Muscle of back (tissue), 13 donors: ENCODE measurements at places on chromosomes 6 and 20.

DNA sequence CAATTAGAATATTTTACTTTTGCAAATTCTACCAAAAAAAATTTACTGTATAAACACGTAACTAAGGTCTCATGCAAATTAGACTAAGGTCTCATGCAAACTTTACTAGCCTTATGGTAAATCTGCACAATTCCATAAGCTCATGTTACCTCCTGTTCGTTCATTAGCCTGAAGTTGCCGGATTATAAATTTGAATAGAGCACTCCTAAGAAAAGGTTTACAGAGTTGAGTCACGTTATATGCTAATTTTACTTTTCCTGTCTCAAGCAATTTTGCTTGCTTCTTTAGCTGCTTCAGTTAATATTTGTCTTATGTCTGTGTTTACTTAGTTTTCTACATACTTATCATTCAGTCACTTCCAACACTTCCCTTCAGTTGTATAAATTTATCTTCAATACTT lies 1434.0 kb upstream of the EYS start:
- DNase-seq: no peak

- peak; percentile 46 for DNase-seq
These were observed 10.2 kb downstream of the FOXC1 start for GRCh38 chr6:1619673-1620503.

DNA sequence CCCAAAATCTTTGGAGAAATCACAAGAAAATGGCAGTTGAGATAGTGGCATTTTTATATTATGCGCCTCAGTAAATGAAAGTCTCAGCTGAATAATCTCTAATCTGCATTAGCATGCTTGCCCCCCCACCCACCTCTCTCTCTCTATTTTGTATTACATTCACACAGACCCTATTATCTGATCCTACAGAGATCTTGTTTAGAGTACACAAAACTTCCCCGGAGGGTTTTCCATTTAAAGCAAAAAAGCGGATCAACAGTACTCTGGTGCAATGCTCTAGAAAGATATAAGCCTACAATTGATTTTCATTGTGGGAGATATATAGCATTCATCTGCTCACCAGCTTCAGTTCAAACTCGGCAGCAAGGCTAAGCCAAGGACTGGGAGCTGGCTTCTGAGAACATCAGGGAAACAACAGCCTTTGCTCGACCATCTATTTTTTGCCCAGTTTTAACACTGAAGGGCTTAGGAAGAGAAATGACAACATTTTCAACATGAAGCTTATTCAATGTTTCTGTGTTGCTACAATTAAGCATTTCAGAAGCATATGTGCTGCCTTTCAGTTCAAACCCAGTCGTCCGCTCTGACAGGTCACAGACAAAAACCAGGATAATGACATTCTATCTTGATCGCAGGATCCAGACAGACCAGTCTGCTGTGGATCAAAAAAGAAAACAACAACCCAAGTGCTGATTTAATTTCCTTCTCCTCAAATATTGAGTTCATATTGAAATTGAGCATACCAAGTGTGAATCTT lies 137.6 kb upstream of the ATXN1 start:
- no peak for DNase-seq

DNA sequence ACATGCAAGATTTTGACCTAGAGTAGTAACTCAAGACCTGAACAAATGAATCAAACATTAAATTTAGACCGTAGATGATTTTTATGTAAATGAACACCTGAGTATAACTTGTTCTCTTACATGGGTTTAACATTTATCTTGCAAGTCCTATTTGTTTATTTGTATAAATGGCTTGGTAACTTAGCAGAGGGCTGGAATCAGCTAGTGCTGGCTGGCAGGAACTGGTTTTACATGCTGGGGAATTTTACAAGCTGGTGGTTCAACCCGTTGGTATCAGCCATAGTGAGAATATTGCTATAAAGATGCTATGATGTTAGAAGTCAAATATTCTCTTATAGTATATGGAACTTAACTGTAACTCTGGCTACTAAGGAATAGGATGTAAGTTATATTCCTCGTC lies 8.9 kb downstream of the SLC22A2 start:
- no peak for DNase-seq

DNA sequence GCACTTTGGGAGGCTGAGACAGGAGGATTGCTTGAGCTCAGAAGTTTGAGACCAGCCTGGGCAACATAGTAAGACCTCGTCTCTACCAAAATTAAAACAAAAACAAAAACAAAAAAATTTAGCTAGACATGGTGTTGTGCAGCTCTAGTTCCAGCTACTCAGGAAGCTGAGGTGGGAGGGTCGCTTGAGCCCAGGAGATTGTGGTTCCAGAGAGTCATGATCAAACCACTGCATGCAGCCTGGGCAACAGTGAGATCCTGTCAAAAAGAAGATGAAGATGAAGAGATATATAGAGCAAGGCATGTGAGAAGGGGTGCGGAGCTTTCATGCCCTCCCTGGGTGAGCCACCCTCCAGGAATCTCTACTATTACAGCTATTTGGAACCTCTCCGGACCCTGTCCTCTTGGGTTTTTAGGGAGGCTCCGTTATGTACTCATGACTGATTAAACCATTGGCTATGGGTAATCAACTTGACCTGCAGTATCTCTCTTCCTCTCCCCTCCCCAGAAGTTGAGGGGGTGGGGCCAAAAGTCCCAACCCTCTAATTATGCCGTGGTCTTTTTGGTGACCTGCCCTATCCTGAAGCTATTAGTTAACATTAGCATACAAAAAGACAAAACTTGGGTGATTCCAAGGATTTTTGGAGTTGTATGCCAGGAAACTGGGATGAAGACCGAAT lies 9.0 kb downstream of the POLH start:
- no peak for DNase-seq

DNA sequence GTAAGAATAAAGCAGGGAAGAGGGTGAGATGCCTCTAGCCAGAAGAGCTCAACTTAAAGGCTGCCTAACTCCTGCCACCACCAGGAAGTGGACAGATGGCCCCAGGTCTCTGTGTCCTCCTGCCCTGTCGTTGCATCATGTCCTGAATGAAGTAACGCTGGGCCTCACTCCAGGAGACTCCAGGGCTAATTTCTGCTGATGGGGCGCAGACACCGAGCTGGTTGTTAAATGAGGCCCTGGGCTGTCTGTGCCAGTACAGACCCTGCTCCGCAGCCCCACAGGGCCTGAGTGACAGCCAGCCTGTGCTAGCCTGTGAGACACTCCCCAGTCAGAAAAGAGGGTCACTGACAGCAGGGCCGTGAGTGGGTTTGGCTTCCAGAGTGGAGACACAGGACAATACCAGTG lies 6.5 kb downstream of the IP6K3 start:
- DNase-seq: no peak

DNA sequence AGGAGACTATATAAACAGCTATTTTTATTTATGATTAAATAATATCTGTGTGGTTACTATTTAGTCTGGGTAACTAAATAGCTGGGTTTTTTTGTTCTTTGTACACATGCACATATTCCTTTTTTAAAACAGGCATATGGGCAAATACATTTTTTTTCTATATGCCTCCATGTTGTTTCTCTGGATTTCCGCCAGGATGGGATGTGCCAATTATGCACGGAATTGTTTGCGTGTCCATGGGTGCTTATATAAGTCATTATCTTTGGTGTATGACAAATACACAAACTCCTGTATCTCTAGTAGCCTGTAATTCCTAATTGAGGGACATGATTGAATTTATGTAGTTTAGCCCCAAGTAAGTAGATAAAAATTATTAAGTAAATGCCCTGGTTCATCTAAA lies 226.9 kb downstream of the BCKDHB start:
- no peak for DNase-seq

- DNase-seq: no peak
These were observed 1091.1 kb upstream of the GJE1 start for GRCh38 chr6:141041596-141042087.

GRCh38 chr20:34530342-34530741 lies 14.1 kb downstream of the DYNLRB1 start:
- DNase-seq: no peak

- DNase-seq: no peak
These were observed 156.4 kb downstream of the CD83 start for GRCh38 chr6:14274016-14274415.

DNA sequence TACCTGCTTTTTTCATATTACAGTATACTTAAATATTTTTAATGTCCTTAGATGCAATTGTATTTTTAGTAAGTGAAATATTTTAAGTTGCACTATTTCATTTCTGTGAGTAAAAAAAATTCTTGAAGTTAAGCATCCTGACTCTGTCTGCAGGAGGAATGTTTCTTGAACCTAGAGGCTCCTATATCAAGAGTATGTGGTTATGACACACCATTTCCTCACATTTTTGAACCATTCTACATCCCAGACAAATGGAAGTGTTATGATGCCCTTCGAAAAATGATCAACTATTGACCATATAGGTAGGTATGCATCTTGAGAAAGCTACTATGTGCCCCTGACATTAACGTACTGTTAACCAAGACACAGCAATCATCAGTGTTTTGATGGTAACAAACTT lies 237.0 kb downstream of the BCKDHB start:
- no peak for DNase-seq

DNA sequence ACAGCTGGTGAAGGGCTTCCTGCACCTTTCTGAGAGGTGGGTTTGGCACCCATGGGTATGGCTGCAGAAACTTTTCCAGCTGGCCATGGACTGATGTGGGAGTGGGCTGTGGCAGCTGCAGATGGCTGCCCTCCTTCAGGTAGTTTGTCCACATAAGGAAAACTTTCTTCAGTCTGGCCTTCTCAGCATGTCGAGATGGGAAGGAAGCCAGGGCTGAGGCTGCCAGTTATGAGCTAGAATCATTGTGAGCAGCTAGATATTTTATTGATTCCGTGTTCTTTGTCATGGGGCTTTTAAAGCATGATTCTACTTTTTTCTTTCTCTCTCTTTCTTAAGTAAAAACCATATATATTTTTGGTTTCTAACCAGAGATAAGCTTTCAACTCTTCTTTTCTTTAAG lies 16.6 kb downstream of the NKX2-4 start:
- DNase-seq: no peak

DNA sequence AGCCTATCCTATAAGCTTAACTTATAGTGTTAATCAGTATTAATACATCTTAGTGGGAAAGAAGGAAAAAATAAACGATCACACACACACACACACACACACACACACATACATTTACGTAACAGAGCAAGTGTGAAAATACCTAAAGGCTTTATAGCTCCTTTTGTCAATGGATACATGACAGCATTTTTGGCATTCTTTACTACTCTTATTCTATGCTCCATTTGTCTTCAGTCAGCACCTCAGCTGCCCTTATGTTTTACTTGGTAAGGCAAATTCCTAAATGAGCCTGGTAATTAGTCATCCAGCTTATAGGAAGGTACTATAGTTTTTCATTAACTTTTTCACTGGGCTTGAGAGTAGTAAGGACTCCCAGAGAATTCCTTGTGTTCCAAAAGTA lies 25.1 kb upstream of the SLC17A3 start:
- no peak for DNase-seq

GRCh38 chr6:126600258-126600916 lies 260.5 kb downstream of the CENPW start:
- no peak for DNase-seq

- DNase-seq: no peak
These were observed 30.5 kb downstream of the CNKSR3 start for GRCh38 chr6:154479771-154480639.

DNA sequence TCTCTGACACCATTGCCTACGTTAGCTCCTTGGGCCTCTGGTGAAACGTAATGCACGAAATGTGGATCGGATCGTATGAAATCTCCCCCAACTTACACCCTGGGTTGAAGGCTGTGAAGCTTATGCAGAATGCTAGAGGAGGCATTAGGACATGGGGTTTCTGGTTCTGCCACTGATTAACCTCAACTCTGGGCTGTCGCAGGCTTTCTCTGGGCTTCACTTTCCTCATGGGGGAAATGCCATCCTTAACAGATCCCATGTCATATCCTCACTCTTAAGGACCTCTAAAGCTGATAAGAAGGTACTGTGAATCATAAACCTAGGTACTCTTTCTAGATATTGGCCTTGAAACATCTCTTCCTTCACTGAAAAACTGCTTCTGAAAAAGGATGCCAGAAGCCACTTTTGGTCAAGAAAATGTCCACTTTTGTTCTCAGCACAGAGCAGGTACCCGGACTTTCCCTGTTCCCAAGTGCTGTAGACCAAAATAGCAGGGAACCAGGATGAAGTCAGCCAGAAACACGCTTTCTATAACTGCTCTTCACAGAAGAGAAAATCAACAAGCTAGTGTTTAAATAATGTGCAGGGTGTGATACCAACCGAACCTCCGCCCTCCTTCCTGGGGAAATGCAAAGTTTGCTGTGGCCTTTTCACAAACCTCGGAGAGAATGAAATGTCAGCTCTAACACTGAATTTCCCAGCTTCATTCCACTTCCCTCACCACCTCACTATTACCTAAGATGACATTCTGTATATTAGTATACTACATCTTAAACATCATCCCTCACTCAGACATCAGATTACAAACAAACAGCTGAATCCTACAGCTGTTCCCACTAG lies 118.9 kb downstream of the BACH2 start:
- no peak for DNase-seq

DNA sequence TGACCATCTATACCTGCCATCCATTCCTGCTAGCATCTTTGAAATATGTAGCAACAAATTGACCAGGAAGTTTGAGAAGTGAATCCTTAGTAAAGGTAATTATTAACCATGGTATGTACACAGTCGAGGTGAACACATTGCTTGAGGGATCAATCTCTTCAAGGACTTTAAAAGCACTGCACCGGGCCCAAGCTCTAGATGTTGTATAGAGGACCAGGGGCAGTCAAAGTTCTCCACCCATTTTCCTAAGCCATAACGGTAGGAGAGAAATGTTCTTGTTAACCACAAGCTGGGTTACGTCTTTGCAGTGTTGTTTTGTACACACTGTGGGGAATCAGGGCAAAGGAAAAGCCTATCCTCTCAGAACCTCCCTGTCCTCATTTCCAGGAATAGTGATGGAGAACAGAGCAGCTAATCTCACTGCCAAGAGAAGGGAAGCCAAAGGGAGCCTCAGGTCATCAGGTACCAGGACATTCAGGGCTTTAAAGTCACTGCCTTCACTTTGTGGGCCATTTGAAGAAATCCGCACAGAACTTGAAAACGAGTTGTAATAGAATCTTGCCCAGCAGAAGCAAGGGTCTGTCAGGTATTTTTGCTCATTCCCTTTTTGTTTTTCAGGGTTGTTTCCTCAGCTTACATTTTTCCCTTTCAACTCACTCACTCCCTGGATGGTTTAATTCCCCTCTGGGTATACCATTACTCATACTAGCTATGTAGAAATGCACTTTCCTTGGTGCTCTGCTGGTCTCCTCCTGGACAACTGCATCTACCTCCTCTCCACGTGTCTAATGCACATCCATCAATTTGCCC lies 5.3 kb upstream of the PM20D2 start:
- DNase-seq: no peak

- no peak for DNase-seq
These were observed 53.8 kb downstream of the PKIB start for GRCh38 chr6:122663981-122664380.
